ENCODE measurements at places on chromosomes 2 and 18.
A peak's percentile ranks its signal among the peaks of the same experiment; 100 is the strongest.

- DNase-seq: peak; percentile 78
Measured at GRCh38 chr2:205706769-205707381, 24.6 kb downstream of the NRP2 start.

DNA sequence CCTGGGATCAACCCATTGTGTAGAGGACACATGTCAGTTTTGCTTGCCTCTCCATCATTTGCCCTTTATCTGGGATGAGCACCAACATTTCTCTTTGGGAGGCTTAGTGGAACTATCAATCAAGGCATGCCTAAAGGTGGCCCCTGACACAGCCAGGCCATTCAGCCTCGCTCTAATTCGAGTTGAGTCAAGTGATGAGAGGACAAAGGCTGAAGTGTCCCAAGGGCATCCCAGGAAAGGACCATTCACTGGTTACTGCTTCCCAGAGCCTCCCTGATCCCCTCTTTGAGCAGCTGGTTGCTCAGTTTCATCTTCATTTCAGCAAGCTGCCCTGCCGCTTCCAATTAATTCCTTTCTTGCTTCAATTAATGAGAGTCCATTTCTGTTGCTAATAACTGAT lies 63.5 kb downstream of the DNER start:
- DNase-seq: no peak

GRCh38 chr18:25075331-25075730 lies 276.6 kb downstream of the ZNF521 start:
- no peak for DNase-seq

- no peak for DNase-seq
Measured at GRCh38 chr18:63399300-63399699, 23.0 kb downstream of the VPS4B start.

GRCh38 chr2:190674966-190675650 lies 26.2 kb downstream of the NAB1 start:
- no peak for DNase-seq

GRCh38 chr2:187003611-187004010 lies 154.6 kb upstream of the ZSWIM2 start:
- DNase-seq: no peak

DNA sequence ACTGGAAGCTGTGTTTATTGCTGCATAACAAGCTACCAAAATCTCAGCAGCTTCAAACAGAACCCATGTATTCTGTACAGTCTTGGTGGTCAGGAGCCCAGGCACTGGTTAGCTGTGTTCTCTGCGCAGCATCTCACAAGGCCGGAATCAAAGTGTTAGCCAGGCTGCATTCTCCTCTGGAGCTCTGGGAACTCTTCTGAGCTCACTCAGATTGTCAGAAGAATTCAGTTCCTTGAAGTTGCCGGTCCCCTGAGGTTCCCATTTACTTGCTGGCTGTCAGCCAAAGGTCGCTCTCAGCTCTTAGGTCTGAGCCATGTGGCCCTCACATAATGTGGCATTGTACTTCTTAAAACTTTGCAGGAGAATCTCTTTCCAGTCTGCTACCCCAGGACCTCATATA lies 123.6 kb upstream of the SMIM21 start:
- DNase-seq: no peak

GRCh38 chr2:222525811-222526210 lies 101.5 kb downstream of the SGPP2 start:
- DNase-seq: peak; percentile 89

GRCh38 chr2:10765461-10765860 lies 44.0 kb downstream of the ATP6V1C2 start:
- DNase-seq: no peak

GRCh38 chr2:27799646-27800010 lies 28.1 kb downstream of the MRPL33 start:
- DNase-seq: no peak

GRCh38 chr2:190679813-190680591 lies 31.1 kb downstream of the NAB1 start:
- DNase-seq: peak; percentile 53

DNA sequence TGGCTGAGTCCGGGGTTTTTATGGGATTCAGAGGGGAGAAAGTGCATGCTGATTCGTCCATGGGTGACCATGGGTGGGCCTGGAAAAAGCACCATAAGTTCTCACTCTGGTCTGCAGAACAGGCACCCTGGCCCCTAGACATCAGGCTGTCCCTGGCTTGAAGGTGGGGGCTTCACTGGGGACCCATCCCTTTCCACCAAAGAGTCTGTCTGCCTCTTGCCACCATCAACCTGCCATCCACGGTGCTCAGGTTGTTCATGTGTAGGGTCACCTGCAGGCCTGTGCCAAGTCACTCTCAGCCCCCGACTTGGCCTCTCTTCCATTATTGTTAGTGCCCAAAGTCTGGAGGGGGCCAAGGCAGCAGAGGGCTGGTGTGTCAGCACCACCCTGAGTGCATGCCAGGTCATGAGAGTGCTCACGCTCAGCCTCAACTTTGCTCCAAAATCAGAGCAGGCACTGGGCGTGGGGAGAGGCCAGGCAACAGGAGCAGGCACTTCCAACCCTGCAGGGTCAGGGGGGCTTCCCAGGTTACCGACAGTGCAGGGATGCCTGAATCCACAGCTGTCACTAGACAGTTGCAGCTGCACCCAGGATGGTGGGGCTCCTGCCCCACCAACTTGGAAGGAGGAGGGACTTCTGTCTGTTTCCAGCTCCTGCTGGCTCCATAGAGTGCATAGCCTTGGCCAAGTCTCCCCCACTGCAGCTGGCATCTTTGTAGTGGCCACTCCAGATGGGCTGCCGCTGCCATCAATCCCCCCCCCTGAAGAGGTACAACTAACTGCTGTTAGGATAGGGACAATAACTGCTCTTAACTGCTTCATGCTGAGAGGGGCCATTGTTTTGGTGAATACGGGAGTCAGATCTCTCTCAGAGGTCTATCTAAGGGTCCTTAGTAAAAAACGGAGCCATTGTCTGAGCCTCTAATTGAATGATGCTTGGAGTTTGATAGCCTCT lies 209.3 kb downstream of the AKAIN1 start:
- DNase-seq: no peak

- no peak for DNase-seq
Measured at GRCh38 chr2:902584-902983, 48.1 kb upstream of the SNTG2 start.

All from kidney (tissue), 22 donors.